T-cell (primary cell): ENCODE measurements at places on chromosomes 1 and 21.

GRCh38 chr1:86119214-86119764, 37.3 kb downstream of the COL24A1 start:
- H3K4me1 ChIP-seq: peaks cover 5% of the 10 kb centered on the region
- H3K36me3 ChIP-seq: no peaks in the 10 kb centered on the region
- DNase-seq: no peak
- no peak overlapping the region for H3K27ac ChIP-seq

- no peak overlapping the region for H3K4me3 ChIP-seq
- no peaks in the 10 kb centered on the region for H3K27me3 ChIP-seq
- no peaks in the 10 kb centered on the region for H3K36me3 ChIP-seq
- no peak overlapping the region for H3K27ac ChIP-seq
- DNase-seq: no peak
Measured at GRCh38 chr1:17948594-17948993, 159.0 kb upstream of the IGSF21 start.

DNA sequence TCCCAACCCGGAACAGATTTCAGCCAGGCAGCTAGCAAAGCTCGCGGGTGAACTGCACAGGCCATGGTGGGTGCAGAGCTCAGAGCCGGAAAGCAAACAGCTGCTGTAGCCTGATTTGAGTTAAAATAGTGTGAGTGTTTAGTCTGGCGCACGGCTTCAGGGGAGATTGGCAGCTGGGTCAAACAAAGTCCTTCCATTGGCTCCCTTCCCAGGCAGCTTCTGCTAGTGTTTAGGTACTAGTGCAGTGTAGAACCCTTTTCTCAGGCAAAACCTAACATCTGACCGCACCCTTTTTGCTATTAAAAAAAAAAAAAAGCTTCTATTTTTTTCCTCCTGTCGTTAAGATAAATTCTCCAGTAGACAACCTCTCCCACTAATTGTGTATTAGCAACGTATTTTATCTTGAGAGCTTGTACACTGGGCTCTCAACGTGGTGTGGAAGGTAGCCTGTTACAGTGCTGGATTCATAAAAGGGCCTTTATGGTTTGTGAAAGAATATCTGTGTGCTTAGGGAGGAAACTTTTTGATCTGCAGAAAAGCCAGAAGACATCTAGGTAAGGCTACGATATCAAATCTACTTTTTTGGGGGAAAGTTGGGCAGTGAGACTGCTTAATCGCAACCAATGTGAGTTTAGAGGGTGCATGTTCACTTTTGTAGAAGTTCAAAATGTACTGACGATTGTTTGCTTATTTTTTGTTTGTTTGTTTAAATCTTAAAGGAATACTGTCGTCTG, 689.6 kb downstream of the USP25 start:
- H3K36me3 ChIP-seq: no peaks in the 10 kb centered on the region
- H3K4me1 ChIP-seq: no peaks in the 10 kb centered on the region
- H3K27ac ChIP-seq: no peak overlapping the region
- no peak for DNase-seq

- no peak for DNase-seq
- no peak overlapping the region for H3K27ac ChIP-seq
- no peaks in the 10 kb centered on the region for H3K36me3 ChIP-seq
- no peak overlapping the region for H3K4me3 ChIP-seq
- peaks cover 60% of the 10 kb centered on the region for H3K27me3 ChIP-seq
Measured at GRCh38 chr21:44498280-44499210, 41.5 kb downstream of the KRTAP10-1 start.

DNA sequence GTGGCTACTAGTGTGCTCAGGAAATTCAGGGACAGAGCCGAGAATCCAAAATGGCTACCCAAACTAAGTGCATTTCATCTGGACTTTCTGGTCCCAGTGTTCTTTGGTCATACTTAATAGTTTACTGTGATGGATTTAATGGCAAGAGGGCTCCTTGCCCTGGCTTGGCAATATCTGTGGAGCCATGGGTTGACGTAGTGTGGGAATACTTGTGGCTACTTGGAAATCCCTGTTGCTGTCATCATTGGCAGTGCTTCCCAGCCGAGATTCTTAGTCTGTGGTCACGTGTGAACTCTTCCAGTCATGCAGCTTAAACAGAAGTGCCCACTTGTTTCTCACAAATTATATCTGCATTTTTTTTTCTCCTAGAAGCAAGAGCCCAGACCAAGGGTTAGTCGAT, 198.9 kb downstream of the HS2ST1 start:
- H3K4me1 ChIP-seq: no peaks in the 10 kb centered on the region
- DNase-seq: no peak
- no peak overlapping the region for H3K27ac ChIP-seq
- H3K36me3 ChIP-seq: no peaks in the 10 kb centered on the region

- no peak overlapping the region for H3K4me3 ChIP-seq
- H3K27me3 ChIP-seq: peaks cover 11% of the 10 kb centered on the region
- no peak overlapping the region for H3K27ac ChIP-seq
- no peak for DNase-seq
- H3K36me3 ChIP-seq: no peaks in the 10 kb centered on the region
Measured at GRCh38 chr1:8211883-8212579, 105.9 kb upstream of the SLC45A1 start.

- H3K27ac ChIP-seq: peak overlapping the region; percentile 34
- no peak overlapping the region for H3K4me3 ChIP-seq
- H3K4me1 ChIP-seq: peaks cover 3% of the 10 kb centered on the region
- H3K36me3 ChIP-seq: peaks cover 12% of the 10 kb centered on the region
- no peak for DNase-seq
Measured at GRCh38 chr1:227748496-227749182, 13.4 kb downstream of the SNAP47 start.

GRCh38 chr1:45393718-45394302, 53.6 kb upstream of the MUTYH start:
- H3K27me3 ChIP-seq: no peaks in the 10 kb centered on the region
- H3K27ac ChIP-seq: peak overlapping the region; percentile 60
- DNase-seq: no peak

DNA sequence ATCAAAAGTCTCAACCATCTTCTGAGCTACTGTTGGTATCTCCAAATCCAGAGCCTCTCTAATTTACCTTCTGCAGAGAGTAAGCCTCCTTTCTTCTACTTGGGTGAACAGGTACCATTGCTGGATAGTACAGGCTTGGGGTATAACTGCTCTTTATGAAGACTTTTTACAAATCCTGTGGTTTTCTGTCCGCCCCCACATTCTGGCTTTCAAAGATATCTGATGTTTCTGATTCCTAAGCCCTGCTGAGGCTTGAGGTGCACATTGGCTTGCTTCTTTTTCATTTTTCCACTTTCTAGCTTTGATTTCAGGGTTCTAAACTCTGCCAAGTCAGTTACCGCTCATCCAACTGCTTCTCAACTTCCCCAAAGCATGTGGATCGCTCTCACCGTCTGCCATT, 37.1 kb downstream of the TENT5C start:
- no peak overlapping the region for H3K27ac ChIP-seq
- no peaks in the 10 kb centered on the region for H3K36me3 ChIP-seq
- H3K27me3 ChIP-seq: no peaks in the 10 kb centered on the region
- peaks cover 11% of the 10 kb centered on the region for H3K4me1 ChIP-seq
- DNase-seq: no peak
- H3K4me3 ChIP-seq: no peak overlapping the region

GRCh38 chr1:111592389-111593361, 26.9 kb upstream of the RAP1A start:
- peak overlapping the region; percentile 80 for H3K27ac ChIP-seq
- DNase-seq: peak; percentile 85
- no peaks in the 10 kb centered on the region for H3K27me3 ChIP-seq
- peaks cover 53% of the 10 kb centered on the region for H3K4me1 ChIP-seq
- no peak overlapping the region for H3K4me3 ChIP-seq

DNA sequence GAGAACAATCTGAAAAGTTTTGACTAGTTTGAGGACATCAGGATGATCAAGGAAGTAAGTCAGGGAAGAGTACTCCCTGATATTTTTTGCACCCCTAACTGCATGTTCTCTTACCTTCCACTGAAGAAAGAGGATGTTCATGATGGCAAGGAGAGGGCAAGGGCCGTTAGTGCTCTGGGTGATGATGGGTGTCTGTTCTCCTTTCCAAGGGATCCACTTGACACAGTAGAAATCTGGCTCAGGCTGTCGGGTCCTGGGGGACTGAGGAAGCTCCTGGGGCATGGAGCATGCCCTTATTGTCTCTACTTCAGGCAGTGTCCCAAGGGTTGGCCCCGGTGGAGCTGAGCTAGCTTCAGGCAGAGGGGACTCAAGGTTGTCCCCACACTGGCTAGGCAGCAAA, 4.7 kb downstream of the MINDY1 start:
- H3K27me3 ChIP-seq: no peaks in the 10 kb centered on the region
- no peak for DNase-seq
- H3K36me3 ChIP-seq: peaks cover 17% of the 10 kb centered on the region

DNA sequence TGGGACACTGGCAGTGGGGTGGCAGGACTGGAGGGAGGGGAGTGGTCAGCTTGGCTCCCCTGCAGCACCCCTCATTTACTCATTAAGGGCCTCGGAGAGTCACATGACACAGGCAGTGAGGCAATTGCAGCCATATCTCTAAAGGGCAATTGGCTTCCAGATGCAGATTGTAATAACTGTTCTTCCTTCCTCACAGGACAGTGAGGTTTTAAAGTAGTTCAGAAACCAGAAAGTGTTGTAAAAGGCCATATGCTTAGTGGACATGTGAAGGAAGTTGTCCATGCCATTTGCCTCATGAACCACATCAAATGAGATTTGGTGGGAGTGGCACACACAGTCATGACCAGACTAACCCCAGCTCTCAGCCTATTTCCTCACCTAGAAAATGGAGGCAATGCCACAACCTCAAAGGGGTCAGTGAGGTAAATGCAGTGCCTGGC, 11.1 kb downstream of the MTX1 start:
- DNase-seq: peak; percentile 12
- H3K36me3 ChIP-seq: no peaks in the 10 kb centered on the region
- H3K27me3 ChIP-seq: no peaks in the 10 kb centered on the region
- H3K4me3 ChIP-seq: no peak overlapping the region
- peak overlapping the region; percentile 25 for H3K27ac ChIP-seq
- H3K4me1 ChIP-seq: peaks cover 7% of the 10 kb centered on the region

- peaks cover 5% of the 10 kb centered on the region for H3K27me3 ChIP-seq
- H3K4me1 ChIP-seq: peaks cover 4% of the 10 kb centered on the region
- no peak overlapping the region for H3K27ac ChIP-seq
- H3K4me3 ChIP-seq: peak overlapping the region; percentile 81
- no peaks in the 10 kb centered on the region for H3K36me3 ChIP-seq
Measured at GRCh38 chr1:210252621-210253051, 20.0 kb downstream of the SERTAD4 start.

GRCh38 chr1:56547977-56548376, 31.4 kb downstream of the PLPP3 start:
- H3K4me1 ChIP-seq: no peaks in the 10 kb centered on the region
- no peak overlapping the region for H3K27ac ChIP-seq
- no peak for DNase-seq
- no peak overlapping the region for H3K4me3 ChIP-seq
- H3K27me3 ChIP-seq: no peaks in the 10 kb centered on the region
- no peaks in the 10 kb centered on the region for H3K36me3 ChIP-seq

DNA sequence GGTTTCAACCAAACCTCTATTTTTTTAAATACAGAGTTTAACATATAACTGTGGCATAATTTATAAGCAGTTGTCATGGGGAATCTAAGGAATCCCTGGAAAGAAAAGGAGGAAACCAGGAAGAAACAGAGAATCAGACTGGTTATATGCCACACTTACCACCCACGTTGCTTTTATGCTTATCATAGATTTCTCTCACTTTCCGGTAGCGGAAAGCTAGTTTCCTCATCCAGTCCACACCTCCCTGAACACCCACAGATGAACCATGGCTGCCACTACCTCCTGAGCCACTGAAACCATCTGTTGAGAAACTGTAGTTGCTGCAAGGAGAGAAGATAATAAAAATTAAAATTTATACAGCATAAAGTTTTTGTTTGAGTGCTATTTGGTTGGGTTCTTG, 33.5 kb downstream of the XKR8 start:
- DNase-seq: peak; percentile 4
- peak overlapping the region; percentile 77 for H3K27ac ChIP-seq
- no peak overlapping the region for H3K4me3 ChIP-seq
- no peaks in the 10 kb centered on the region for H3K27me3 ChIP-seq
- peaks cover 11% of the 10 kb centered on the region for H3K36me3 ChIP-seq

- H3K4me1 ChIP-seq: no peaks in the 10 kb centered on the region
- DNase-seq: no peak
- peaks cover 4% of the 10 kb centered on the region for H3K27me3 ChIP-seq
- H3K36me3 ChIP-seq: no peaks in the 10 kb centered on the region
- H3K27ac ChIP-seq: no peak overlapping the region
Measured at GRCh38 chr1:93701629-93702028, 20.0 kb upstream of the BCAR3 start.

DNA sequence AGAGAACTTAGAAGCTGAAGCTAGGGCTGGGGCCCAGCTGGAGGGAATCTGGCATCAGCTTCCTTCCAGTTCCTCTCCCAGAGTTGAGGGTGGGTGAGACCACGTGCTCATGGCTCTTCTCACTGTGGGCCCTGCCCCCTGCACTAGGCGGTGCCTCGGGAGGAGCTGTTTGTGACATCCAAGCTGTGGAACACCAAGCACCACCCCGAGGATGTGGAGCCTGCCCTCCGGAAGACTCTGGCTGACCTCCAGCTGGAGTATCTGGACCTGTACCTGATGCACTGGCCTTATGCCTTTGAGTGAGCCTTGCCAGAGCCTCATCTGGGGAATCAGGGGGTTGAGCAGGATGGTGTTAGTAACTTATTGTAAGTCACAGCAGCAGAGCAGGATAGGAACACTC, 16.1 kb downstream of the AKR1A1 start:
- H3K4me1 ChIP-seq: no peaks in the 10 kb centered on the region
- H3K4me3 ChIP-seq: no peak overlapping the region
- H3K36me3 ChIP-seq: peaks cover 38% of the 10 kb centered on the region
- DNase-seq: no peak
- H3K27me3 ChIP-seq: no peaks in the 10 kb centered on the region

- H3K27ac ChIP-seq: no peak overlapping the region
- H3K4me1 ChIP-seq: peaks cover 23% of the 10 kb centered on the region
- no peak for DNase-seq
- no peaks in the 10 kb centered on the region for H3K36me3 ChIP-seq
- peaks cover 10% of the 10 kb centered on the region for H3K27me3 ChIP-seq
- no peak overlapping the region for H3K4me3 ChIP-seq
Measured at GRCh38 chr1:211517006-211517405, 25.0 kb upstream of the RD3 start.

GRCh38 chr1:38997034-38997900, 6.2 kb downstream of the AKIRIN1 start:
- no peak for DNase-seq
- H3K36me3 ChIP-seq: peaks cover 17% of the 10 kb centered on the region
- H3K27me3 ChIP-seq: no peaks in the 10 kb centered on the region
- H3K4me3 ChIP-seq: peak overlapping the region; percentile 6
- H3K27ac ChIP-seq: peak overlapping the region; percentile 59

- H3K4me3 ChIP-seq: no peak within 1 kb of the TSS
- no peaks in the 10 kb centered on the region for H3K4me1 ChIP-seq
- no peak for DNase-seq
- H3K27me3 ChIP-seq: peaks cover 11% of the 10 kb centered on the region
Measured at GRCh38 chr1:74673351-74674111, at the start of gene ERICH3. ERICH3 (minus strand) TSS chr1:74673792; CDS start chr1:74673519, 273 bp downstream.
